ENCODE measurements at places on chromosomes 3 and 15. TPM values are rescaled to one million over a fixed set of nuclear protein-coding genes. Genes with fewer than 3 reads are reported as not detected.

WWTR1 gene
- 1.8 TPM for total RNA-seq

CLEC3B gene
- total RNA-seq = not detected

PROS1 gene
- total RNA-seq = 0.50 TPM

MAGI1 gene
- 4.3 TPM for total RNA-seq

HIGD2B gene
- total RNA-seq = not detected
